ENCODE measurements at places on chromosomes 6 and 20.

GRCh38 chr6:168037856-168038255 lies 40.4 kb downstream of the KIF25 start:
- no peak for DNase-seq
- peaks cover 3% of the 10 kb centered on the region for H3K4me1 ChIP-seq
- H3K4me3 ChIP-seq, result no peak overlapping the region
- no peaks in the 10 kb centered on the region for H3K36me3 ChIP-seq

DNA sequence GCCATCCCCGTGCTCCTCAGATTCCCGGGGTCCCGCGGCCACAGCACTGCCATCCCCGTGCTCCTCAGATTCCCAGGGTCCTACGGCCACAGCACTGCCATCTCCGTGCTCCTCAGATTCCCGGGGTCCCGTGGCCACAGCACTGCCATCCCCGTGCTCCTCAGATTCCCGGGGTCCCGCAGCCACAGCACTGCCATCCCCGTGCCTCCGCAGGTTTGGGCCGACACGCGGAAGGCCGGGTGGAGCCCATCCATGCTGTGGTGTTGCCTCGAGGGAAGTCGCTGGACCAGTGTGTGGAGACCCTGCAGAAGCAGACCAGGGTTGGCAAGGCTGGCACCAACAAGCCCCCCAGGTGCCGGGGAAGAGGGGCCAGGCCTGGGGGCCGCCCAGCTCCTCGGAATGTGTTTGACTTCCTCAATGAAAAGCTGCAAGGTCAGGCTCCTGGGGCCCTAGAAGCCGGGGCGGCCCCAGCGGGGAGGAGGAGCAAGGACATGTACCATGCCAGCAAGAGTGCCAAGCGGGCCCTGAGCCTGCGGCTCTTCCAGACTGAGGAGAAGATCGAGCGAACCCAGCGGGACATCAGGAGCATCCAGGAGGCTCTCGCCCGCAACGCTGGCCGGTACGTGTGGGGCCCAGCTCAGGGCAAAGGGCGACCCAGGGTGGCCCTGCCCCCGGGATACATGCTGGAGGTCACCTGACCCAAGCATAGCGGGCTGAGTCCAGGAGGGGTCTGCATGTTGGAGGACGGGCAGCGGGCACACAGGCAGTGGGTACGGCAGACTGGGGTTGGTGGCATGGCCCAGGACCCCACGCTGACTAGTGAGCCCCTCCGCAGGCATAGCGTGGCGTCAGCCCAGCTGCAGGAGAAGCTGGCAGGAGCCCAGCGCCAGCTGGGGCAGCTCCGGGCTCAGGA lies 1.3 kb upstream of the LIME1 start:
- DNase-seq, result peak; percentile 42
- peaks cover 29% of the 10 kb centered on the region for H3K4me1 ChIP-seq
- H3K27ac ChIP-seq, result no peak overlapping the region
- peaks cover 10% of the 10 kb centered on the region for H3K36me3 ChIP-seq
- no peak overlapping the region for H3K4me3 ChIP-seq

GRCh38 chr6:25017486-25017885 lies 81.7 kb upstream of the RIPOR2 start:
- peak overlapping the region; percentile 39 for H3K27ac ChIP-seq
- H3K4me1 ChIP-seq, result peaks cover 36% of the 10 kb centered on the region

- peak overlapping the region; percentile 94 for H3K27ac ChIP-seq
- peaks cover 32% of the 10 kb centered on the region for H3K36me3 ChIP-seq
Measured at GRCh38 chr20:49813305-49813974, 812 bp downstream of the SLC9A8 start.

GRCh38 chr6:2375443-2375842 lies 130.0 kb upstream of the GMDS start:
- no peak overlapping the region for H3K27ac ChIP-seq
- no peak for DNase-seq
- H3K36me3 ChIP-seq, result no peaks in the 10 kb centered on the region
- H3K27me3 ChIP-seq, result no peaks in the 10 kb centered on the region
- H3K4me1 ChIP-seq, result peaks cover 3% of the 10 kb centered on the region
- H3K4me3 ChIP-seq, result no peak overlapping the region

DNA sequence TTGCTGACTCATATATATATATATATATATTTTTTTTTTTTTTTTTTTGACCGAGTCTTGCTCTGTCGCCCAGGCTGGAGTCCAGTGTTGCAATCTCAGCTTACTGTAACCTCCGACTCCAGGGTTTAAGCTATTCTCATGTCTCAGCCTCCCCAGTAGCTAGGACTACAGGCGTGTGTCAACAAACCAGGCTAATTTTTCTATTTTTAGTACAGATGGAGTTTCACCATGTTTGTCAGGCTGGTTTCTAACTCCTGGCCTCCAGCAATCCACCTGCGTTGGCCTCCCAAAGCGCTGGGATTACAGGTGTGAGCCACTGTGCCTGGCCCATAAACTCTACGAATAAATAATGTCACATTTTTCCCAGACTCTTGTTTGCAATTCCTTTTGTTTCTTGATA lies 4.8 kb downstream of the LRP11 start:
- H3K36me3 ChIP-seq, result no peaks in the 10 kb centered on the region
- H3K27ac ChIP-seq, result no peak overlapping the region
- no peak overlapping the region for H3K4me3 ChIP-seq
- DNase-seq, result no peak

- DNase-seq, result no peak
- no peak overlapping the region for H3K27ac ChIP-seq
- H3K4me1 ChIP-seq, result no peaks in the 10 kb centered on the region
- no peak overlapping the region for H3K4me3 ChIP-seq
- no peaks in the 10 kb centered on the region for H3K36me3 ChIP-seq
Measured at GRCh38 chr20:10635476-10636208, 38.2 kb downstream of the JAG1 start.

GRCh38 chr6:47740714-47741113 lies 41.1 kb upstream of the OPN5 start:
- H3K36me3 ChIP-seq, result no peaks in the 10 kb centered on the region
- no peak overlapping the region for H3K27ac ChIP-seq
- H3K4me1 ChIP-seq, result peaks cover 7% of the 10 kb centered on the region
- H3K4me3 ChIP-seq, result no peak overlapping the region
- DNase-seq, result no peak

GRCh38 chr6:41651246-41651961 lies 13.1 kb downstream of the MDFI start:
- H3K36me3 ChIP-seq, result no peaks in the 10 kb centered on the region
- H3K4me1 ChIP-seq, result no peaks in the 10 kb centered on the region
- H3K27me3 ChIP-seq, result peaks cover 9% of the 10 kb centered on the region
- no peak overlapping the region for H3K4me3 ChIP-seq
- no peak overlapping the region for H3K27ac ChIP-seq

GRCh38 chr6:148193063-148193680 lies 149.5 kb upstream of the SASH1 start:
- H3K27me3 ChIP-seq, result peaks cover 57% of the 10 kb centered on the region
- H3K4me1 ChIP-seq, result no peaks in the 10 kb centered on the region
- no peak overlapping the region for H3K4me3 ChIP-seq
- no peaks in the 10 kb centered on the region for H3K36me3 ChIP-seq

DNA sequence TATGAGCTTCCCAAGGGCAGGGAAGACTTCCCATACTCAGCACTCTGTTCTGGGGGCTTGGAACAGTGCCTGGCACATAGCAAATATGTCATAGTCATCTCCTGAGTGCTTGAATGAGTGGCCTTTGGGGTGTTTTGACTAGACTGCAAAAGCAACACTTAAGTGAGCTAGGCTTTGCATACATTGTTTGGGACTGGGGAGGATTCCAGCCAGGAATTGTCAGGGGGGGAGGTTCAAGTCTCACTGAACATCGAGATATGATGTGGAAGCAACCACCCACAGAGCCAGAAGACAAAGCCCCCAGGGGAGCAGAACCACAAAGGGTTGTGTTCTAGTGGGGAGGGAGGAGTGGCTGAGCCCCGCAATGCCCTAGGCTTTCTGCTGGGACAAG lies 98.4 kb downstream of the SYCP2 start:
- H3K27ac ChIP-seq, result no peak overlapping the region
- peaks cover 4% of the 10 kb centered on the region for H3K4me1 ChIP-seq
- peak; percentile 18 for DNase-seq
- no peaks in the 10 kb centered on the region for H3K36me3 ChIP-seq

DNA sequence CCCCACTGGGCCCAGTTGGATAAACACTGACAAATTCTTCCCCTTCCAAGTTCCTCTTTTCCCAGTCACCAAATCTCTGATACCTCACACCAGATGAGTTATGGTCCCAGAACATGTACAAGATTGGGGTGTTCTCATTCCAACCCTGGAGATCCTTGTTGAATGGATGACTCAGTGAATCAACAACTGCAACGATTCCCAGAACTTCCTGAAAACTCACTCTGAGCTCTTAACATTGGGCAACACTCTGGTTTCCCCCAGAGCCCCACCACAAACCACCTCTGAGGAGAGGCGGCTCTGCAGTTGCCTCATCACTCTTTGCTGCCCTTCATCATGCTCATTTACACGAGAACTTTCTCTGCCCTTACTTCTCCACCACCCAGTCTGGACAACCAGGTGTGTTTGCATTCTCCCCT lies 115.2 kb downstream of the MRPL14 start:
- peaks cover 33% of the 10 kb centered on the region for H3K27me3 ChIP-seq
- peaks cover 6% of the 10 kb centered on the region for H3K4me1 ChIP-seq
- H3K27ac ChIP-seq, result no peak overlapping the region
- DNase-seq, result no peak
- H3K4me3 ChIP-seq, result no peak overlapping the region

DNA sequence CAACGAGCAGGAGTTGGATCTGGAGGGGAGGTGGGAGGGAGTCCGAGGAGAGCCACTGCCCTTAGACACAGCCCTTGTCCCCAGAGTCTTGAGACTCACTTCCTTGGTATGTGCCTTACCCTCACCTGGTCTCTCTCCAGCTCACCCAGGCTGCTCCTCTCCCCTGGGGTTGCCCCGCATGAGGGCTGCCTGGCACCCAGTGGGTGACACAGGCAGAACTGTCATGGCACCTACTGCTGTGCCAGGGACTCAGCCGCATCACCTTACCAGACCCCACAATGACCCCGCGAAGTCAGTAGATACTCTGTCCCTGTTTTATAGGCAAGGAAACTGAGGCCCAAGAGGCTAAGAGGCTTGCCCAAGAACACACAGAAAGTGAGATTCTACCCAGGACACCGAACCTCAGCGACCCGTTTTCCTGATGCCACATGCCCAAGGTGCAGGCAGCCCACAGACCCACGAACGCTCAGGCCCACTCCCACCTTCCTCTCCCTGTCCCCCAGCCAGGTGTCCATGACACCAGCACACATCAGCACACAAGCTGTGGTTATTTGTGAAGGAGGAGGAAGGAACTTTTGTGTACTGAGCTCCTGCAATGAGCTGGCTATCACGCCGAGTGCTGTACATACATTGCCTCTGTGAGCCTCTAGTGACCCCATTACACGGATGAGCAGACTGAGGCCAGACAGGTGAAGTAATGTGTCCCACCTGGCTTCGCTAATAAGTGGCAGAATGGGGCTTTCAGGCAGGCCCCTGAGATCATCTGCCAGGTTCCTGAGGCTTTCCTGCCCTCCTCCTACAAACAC lies 168.1 kb downstream of the GRM4 start:
- H3K36me3 ChIP-seq, result no peaks in the 10 kb centered on the region
- no peak overlapping the region for H3K27ac ChIP-seq
- H3K4me3 ChIP-seq, result no peak overlapping the region

DNA sequence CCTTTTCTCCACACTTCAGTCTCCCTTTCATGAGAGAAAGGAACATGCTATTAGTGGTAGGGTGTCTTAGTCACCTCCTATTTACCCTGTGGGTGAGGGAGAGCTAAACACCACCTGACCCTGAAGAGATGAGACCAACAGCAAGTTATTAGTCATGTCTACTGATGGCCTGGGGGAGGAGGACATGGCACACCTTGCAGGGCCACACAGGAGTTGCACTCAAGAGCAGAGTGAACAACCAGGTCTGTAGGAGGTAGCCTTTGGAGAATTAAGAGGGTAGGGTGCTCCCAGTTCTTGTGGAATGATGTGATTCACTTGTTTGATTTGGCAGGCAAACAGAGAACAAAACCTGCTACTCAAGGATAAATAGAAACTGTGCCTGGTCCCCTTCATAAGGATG lies 82.7 kb upstream of the FABP7 start:
- H3K27ac ChIP-seq, result no peak overlapping the region
- no peaks in the 10 kb centered on the region for H3K4me1 ChIP-seq
- H3K36me3 ChIP-seq, result no peaks in the 10 kb centered on the region
- no peak overlapping the region for H3K4me3 ChIP-seq

DNA sequence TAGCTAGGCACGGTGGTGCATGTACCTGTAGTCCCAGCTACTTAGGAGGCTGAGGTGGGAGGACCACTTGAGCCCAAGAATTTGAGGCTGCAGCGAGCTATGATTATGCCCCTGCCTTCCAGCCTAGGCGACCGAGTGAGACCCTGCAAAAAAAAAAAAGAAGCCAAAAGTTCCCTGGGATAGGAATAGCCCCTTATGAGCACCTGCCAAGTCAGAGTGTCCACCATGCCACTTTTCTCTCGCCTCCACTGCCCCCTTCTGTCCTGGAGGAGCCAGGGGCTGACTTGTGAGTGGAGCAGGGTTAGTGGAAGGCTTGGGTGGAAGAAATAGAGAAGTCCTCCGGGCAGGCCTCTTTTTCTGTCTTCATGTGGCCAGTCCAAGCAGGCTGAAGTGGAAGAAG lies 12.1 kb upstream of the DDX27 start:
- peaks cover 2% of the 10 kb centered on the region for H3K27me3 ChIP-seq
- H3K27ac ChIP-seq, result no peak overlapping the region
- no peaks in the 10 kb centered on the region for H3K4me1 ChIP-seq
- H3K36me3 ChIP-seq, result peaks cover 7% of the 10 kb centered on the region

GRCh38 chr6:50921968-50922367 lies 103.3 kb downstream of the TFAP2B start:
- no peaks in the 10 kb centered on the region for H3K4me1 ChIP-seq
- H3K4me3 ChIP-seq, result no peak overlapping the region
- H3K36me3 ChIP-seq, result no peaks in the 10 kb centered on the region
- H3K27me3 ChIP-seq, result no peaks in the 10 kb centered on the region
- DNase-seq, result no peak

DNA sequence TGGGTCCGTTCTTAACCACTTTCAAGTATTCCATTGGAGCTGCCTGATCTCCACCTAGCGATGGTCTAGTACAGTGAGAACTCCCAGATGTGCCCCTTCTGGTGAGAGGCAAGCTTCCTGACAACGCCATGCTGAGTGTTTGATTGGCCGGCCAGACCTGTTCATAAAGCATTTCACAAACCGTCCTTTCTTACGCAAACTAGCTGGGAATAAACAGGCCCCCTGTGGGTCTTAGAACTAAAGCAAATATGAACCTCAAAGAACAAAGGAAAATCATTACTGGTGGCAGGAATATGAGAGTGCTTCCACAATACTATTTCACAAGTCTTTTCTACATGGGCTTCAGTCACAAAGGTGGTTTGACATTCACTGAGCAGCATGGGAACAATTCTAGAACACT lies 15.6 kb upstream of the GCNT2 start:
- H3K27me3 ChIP-seq, result peaks cover 18% of the 10 kb centered on the region
- no peak overlapping the region for H3K27ac ChIP-seq
- H3K4me1 ChIP-seq, result no peaks in the 10 kb centered on the region
- no peaks in the 10 kb centered on the region for H3K36me3 ChIP-seq
- H3K4me3 ChIP-seq, result no peak overlapping the region

GRCh38 chr6:109262261-109262660 lies 120.0 kb downstream of the CD164 start:
- peaks cover 11% of the 10 kb centered on the region for H3K27me3 ChIP-seq
- no peaks in the 10 kb centered on the region for H3K36me3 ChIP-seq
- no peaks in the 10 kb centered on the region for H3K4me1 ChIP-seq
- H3K27ac ChIP-seq, result no peak overlapping the region
- DNase-seq, result no peak

Measured in activated CD8-positive, alpha-beta memory T cell treated with anti-CD3 and anti-CD28 coated beads, Interleukin-2, amount 10 ng/mL, durations not matched to agents 7 days and 5 days (primary cell).